OCI-LY7 (cell line): ENCODE measurements at places on chromosomes 3 and 15.
A peak's percentile ranks its signal among the peaks of the same experiment; 100 is the strongest.

GRCh38 chr3:49711489-49711888, 8.0 kb downstream of the AMIGO3 start:
- no peak for DNase-seq

- peak; percentile 10 for DNase-seq
These were observed 454.0 kb upstream of the ROBO2 start for GRCh38 chr3:76585794-76586392.

- DNase-seq, result no peak
These were observed 28.7 kb upstream of the LHFPL4 start for GRCh38 chr3:9582332-9582731.

GRCh38 chr3:60801307-60801706, 449.9 kb downstream of the FHIT start:
- no peak for DNase-seq

DNA sequence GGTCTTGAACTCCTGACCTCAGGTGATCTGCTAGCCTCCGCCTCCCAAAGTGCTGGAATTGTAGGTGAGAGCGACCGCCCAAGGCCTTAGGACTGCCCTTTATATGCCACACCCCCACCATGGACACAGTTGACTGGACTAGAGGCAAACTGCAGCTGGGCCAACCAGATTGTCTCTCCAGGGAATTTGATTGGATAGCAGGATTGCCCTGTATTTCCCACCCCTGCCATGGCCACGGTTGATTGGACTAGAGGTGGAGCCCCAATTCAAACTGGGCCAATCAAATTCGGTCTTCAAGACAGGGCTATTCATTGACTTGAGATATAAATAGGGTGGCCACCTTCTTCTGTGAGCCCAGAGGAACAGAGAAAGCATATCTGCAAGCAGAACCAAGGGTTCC, 6.9 kb upstream of the CLPX start:
- DNase-seq, result peak; percentile 17

GRCh38 chr15:25545017-25545416, 106.2 kb upstream of the UBE3A start:
- no peak for DNase-seq
